Kidney epithelial cell (primary cell): ENCODE measurements at places on chromosomes 5 and 9.

DNA sequence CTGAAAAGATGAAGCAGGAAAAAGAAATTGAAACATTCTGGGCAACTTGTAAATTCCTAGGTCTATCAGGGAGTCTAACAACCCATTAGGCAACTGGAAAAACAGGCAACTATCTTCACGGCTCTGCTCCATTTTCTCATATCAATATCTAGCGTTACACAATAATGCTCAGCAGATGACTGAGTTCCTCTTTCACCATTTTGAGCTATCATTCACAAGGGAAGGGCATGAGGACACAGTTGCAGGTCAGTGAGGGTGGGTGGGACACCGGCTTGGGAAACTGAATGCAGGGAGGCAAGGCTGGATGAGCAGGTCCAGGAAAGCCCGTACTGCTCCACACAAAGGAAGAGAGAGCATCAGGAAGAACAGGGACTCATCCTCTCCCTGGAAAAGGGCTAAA, 67.0 kb downstream of the FRMD3 start:
- no peak for DNase-seq

DNA sequence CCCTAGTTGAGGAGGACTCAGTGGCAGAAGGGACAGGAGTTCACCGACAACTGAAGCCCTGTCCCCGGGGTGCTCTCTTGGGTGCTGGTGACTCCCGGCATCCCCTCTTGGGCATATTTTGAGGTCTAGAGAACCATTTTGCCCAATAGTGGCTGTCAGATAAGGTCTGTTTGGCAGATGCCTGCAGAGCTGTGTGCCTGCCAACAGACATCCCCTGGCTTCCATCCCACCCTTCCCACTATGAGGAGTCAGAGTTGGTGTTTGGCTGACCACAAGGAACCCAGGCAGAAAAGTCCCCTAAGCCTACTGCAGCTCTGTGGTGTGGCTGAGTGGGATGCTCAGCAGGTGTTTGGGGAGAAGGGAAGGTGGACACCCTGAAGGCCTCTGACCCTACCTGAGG, 207.0 kb downstream of the AUH start:
- no peak for DNase-seq

DNA sequence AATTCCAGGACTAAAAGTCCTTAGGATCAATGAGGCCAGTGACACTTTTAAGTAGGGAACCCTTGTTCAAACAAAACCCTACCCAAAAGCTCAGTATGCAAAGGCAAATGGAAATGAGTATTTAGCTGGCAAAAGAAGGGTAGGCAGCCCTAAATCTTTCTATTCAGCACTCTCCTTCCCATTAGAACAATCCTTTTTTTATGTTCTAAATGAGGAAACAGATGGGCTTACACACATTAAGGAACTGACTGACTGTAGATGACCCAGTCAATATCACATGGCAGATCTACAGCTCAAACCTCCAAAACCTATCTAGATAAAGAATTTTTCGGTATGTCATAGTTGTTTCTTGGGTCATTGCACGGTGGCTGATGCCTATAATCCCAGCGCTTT, 7.2 kb downstream of the CSNK1A1 start:
- DNase-seq, result no peak

DNA sequence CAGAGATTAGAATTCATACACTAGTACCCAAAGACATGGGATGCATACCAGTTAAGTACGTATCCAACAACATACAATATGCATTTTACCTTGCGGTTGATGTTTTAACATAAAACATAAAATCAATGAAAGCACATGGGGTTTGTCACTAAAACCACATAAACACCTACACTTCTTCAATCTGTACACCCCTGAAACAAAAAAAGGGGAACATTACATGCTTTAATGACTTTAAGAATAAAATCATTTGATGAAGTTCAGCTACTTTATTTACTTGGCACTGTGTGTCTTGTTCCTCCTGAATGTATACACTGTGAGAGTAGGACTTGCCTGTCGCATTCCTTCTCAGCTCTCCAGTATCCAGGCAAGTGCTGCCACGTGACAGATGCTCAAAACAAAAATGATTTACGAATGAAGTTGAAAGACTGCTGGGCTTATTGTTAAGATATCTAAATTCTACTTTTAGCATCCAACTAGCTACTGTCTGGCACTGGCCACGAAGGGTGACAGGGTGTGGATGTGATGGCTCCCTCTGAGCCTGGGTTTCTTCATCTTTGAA, 21.0 kb downstream of the TNFSF15 start:
- DNase-seq, result no peak

DNA sequence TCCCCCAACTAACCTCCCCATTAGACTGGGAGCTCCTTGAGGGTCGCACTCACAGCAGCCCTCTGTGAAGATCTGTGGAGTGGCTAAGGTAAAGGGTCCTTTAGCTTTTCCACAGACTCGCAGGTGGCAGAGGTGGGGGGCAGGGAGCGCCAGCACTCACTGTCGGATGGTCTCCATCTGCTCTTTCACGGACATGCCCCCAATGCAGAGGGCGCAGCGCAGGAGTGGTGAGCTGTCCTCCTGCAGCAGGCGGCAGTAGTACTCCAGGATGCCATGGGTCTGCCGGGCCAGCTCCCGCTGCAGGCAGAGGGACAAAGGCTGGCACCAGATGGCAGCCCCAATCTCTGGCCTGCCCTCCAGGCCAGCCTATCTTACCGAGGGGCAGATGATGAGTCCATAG, 2.2 kb downstream of the DDX41 start:
- no peak for DNase-seq

- no peak for DNase-seq
These were observed 24.2 kb upstream of the HAND1 start for GRCh38 chr5:154502180-154502579.

DNA sequence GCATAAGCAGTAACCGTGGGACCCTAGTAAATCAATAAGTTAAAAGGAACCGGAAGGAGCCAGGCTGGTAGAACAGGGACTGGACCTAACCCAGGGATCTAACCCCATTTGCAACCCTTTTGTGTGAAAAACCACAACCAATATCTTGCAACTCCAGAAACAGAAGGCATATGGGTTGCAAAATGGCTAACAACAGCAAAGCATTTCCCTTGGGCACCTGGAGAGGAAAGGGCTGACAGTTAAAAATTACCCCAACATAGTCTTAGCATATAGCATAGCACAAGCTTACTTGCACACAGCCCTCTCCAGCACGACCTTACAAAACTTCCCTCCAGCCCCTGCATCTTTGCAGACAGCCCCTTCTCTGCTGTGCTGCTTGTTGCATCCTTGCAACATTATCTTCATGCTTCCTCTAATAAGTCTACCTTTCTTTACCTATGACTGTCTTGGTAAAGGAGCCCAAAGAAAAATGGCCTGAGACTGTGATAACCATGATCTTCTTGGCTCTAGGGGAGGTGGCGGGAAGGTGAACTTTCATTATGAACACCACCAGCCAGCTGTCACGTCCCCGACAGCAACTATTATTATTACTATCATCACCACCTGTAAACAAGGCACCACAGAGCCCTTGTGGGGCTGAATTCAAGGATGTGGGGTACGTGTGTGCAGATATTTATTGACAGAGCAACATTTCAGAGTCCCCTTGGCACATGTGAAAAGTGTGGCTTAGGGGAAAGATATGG, 49.8 kb downstream of the PRRC1 start:
- no peak for DNase-seq

- DNase-seq, result no peak
These were observed 48.7 kb downstream of the KIAA1958 start for GRCh38 chr9:112535301-112535700.

DNA sequence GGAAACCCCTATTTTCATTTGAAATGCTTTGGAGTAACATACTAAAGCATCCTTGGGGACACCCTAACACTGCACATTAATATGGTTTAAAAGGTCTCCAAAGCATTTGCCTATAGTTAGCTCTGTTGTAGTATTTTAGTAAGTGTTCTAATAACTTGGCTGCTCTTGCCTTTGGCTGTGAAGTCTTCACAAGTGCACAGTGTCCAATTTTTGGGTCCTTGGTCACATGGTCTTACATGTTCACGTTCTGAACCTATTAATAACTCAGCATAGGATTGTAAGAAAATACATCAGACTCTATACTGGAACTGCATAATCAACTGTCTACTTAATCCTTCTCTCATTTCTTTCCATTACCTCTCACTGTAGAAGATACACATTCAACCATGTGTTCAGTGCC, 17.4 kb downstream of the ADAMTS19 start:
- DNase-seq, result no peak

GRCh38 chr5:92144824-92145223, 761.7 kb upstream of the ARRDC3 start:
- no peak for DNase-seq

DNA sequence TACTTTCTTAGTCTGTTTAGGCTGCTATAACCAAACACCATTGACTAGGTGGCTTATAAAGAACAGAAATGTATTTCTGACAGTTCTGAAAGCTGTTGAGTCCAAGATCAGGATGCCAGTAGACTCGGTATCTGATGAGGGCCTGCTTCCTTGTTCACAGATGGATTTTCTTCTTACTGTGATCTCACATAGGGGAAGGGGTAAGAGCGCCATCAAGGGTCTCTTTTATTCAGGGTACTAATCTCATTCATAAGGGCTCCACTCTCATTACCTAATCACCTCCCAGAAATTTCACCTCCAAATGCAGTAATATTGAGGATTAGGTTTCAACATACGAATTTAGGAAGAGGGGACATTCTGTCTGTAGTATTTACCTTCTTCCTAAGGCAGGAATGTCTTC, 384.0 kb upstream of the DMAC1 start:
- no peak for DNase-seq

GRCh38 chr9:70405808-70406433, 8.5 kb downstream of the KLF9 start:
- DNase-seq, result no peak

GRCh38 chr5:10009802-10010201, 239.9 kb downstream of the ATPSCKMT start:
- no peak for DNase-seq

- DNase-seq, result no peak
These were observed 196.2 kb downstream of the TARS1 start for GRCh38 chr5:33637011-33637410.

GRCh38 chr5:96110300-96110699, 148.6 kb upstream of the ELL2 start:
- DNase-seq, result no peak

DNA sequence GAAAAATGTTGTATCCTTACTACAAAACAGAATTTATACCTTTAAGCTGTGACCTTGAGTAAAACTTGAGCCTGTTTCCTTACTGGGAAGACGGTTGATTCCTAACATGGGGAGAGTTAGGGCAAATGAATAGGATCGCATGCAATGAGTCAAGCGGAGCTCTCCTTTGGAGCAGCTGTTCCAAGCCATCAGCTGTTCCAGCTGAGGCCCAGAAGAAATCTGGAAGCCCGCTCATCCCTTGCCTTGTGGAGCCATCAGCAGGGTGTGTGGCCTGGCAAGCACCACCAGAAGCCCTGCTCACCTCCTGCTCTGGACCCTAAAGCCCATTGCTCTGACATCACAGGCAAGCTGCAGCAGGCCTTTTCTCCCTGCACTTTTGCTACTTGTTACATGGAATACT, 8.0 kb downstream of the KIAA1191 start:
- DNase-seq, result no peak

DNA sequence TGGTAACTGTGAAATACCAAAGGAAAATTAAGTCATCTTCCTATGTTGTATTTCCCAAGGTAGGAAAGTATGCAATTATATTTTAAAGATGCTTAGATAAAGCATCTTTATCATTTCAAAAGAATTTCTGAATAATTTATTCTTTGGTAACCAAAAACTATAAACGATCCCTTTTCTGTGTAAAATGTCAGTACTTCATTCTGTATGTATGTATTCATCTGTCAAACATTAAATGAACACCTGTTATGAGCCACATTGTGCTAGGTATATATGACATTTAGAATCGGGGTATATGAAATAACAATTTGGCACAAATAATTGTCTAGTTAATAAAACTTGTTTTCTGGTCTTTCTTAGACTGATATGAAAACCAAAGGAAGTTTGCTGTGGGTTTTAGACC, 89.4 kb upstream of the DHFR start:
- no peak for DNase-seq

DNA sequence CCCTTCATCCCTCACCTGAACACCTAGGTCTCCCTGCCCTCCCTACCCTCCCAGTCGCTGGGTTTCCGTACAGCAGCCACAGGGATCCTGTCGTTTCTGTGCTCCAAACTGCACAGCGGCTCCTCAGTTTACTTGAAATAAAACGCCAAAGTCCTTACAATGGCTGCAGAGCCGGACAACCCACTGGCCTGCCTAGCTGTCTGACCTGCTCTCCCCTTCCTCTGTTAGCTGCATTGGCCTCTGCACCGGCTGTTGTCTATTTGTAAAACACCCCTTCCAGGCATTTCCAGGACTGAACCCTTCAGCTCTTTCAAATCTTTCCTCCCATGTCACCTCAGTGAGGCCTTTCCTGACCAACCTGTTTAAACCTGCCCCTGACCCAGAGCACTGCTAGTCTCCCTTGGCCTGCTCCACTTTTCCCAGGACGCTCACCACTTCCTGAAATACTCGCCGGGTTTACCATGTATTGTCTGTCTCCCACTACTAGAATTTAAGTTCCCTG, 9.1 kb upstream of the MGAT1 start:
- DNase-seq, result no peak

DNA sequence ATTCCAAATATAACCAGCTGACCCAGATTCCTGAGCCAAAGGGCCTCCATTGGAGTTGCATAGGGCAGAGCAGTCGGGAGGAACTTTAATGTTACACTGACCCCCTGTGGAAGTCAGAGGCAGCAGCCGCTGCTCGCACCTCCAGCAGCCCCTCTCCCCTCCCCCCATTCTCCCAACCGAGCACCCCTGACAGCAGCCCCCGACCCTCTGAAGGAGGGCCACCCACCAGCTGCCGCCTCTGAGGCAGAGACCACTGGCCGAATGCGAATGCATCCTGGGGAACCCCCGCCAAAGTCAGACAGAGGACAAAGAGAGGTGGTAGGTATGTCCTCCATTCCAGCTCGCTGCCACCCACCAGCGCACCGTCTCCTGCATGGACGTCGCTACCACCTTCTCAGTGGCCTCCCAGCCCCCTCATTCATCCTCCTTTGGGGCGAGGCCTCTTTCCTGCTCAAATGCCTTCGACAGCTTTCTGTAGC, 231.0 kb downstream of the CDK5RAP2 start:
- DNase-seq, result no peak

GRCh38 chr9:134598884-134599245, 42.7 kb upstream of the COL5A1 start:
- no peak for DNase-seq

DNA sequence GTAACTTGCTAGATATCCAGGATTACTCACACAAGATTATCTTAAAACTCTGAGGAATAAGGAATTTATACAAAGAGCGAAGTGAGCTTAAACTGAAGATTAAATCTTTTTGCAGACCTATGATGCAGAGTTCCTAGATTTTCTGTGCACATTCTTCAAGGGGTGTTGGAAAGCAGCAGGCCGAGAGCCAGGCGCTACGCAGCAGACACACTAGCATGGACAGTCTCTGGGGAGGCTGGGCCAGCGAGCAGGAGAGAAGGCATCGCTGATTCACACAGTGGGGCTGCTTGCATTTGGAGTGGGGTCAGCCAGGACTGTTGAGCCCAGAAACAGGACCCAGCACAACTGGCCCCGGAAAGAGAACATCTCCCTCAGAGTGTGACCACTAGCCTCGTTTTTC, 136.3 kb downstream of the ADAMTS16 start:
- no peak for DNase-seq
